ENCODE measurements at places on chromosomes 12 and 14.

DNA sequence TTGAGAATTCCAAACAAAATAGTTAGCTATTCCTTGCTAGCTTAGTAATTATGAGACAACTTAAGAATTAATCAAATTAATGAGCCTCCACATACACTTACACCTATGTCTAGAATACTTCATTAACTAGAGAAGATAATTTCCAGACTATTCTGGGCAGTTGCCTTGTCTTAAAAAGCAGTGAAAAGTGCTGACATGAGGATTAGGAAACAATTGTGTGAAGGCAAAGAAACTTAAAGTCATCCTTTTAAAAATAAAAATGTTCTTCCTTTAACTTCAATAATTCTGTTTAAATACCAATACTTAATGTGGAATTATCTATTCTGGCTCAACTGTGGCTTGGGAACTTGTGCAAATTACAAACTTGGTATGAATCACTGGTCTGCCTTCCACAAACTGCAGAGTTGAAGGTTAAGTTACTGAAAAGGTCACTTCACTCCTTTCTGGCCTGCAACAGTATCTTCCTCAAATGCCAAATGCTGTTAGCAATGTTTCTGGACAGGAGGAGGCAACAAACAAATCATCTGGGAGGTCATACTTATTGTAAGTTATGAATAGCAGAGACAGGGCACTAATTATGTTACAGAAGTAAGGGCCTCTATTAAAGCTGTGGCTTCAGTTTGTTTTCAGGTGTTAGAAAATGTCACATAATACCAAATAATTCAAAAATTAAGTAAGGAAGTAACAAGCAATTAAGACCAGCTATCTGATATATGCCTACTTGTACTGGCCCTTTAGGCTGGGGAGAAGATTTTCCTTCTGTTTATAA lies 19.2 kb downstream of the PPTC7 start:
- DNase-seq = no peak

DNA sequence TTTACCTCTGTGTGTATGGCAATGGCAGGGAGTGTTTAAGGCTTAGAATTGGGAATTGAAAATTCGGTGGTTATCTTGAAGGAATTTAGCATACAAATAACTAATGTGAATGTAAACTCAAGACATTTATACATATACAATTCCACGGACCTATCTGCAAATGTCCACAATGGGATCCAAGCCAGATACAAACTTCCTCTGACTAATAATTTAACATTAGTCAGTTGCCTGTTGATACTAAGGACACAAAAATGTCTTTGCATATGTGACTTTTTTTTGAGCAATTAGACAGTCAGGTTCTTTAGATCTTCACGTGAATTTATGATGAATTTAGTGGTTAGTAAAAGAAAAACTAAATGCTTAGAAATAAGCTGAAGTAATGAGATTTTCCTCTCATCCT lies 40.5 kb downstream of the ESR2 start:
- DNase-seq = no peak

DNA sequence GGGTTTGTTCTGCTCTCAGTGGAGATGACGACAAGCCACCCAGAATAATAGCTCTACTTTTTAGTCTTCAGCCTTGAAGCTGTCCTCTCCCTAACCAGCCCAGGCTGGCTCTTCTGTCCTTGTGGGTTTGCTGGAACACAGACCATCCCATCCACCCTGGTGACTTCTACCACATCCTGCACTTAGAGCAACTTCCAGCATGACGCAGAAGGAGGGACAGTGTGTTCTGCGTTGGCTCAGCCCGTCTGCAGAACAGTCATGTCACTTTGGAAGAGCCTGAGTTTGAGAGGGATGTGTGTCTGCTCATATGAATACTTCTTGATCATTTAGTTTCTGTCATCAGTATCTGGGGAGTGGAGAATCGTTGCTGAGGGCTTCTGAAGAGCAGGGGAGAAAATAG lies 198.0 kb downstream of the CACNA1C start:
- DNase-seq = no peak

DNA sequence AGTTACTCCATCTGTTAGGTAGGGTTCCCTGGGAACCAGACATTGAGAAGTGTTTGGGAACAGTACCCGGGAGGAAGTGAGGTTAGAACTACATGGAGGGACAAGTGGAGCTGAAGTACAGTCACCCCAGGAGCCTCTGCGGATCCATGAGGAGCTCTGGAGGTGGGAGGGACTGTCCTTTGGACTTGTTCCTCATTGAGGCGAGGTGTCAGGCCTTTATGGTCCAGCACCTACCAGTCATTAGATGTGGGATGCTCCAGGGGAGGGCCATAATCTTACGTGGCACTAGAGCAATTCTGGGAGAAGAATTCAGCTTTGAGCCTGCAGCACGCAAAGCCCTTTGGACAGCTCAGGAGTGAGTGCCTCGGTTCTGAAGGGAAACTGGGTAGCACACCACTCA lies 142.8 kb downstream of the DACT1 start:
- no peak for DNase-seq

- DNase-seq = no peak
Measured at GRCh38 chr14:93045965-93046704, 69.6 kb downstream of the ITPK1 start.

- no peak for DNase-seq
Measured at GRCh38 chr12:91178781-91179180, 3.8 kb downstream of the DCN start.
